Left renal cortex interstitium (tissue), 4 donors: ENCODE measurements at places on chromosomes 1 and 21.

- DNase-seq, result no peak
Observed at GRCh38 chr1:235270625-235271024, 57.4 kb downstream of the ARID4B start.

- DNase-seq, result no peak
Observed at GRCh38 chr1:109619576-109620400, at the start of the genes AMPD2 and GNAT2. TSS of gene AMPD2 (plus strand) at chr1:109619837. CDS start at chr1:109621176, 1,339 bp downstream. TSS of gene GNAT2 (minus strand) at chr1:109619616. CDS start at chr1:109612870, 6,746 bp downstream.

DNA sequence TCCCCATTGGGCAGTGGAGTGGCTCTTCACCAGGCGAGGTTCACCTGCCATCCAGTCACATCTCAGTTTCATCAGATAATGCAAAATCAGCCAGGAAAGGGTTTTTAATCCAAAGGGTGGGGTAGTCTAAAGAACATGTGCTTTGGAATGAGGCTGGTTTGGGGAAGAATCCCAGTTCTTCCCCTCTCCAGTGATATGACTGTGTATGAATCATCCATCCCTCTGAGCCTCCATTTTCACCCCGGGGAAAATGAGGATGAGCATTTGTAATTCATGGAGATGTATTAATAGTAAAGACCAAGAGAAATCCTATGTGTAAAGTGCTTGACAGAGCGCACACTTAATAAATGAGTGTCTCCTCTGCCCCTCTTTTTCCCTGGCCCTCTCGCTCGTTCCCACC is 215.1 kb upstream of the FGGY start:
- no peak for DNase-seq

DNA sequence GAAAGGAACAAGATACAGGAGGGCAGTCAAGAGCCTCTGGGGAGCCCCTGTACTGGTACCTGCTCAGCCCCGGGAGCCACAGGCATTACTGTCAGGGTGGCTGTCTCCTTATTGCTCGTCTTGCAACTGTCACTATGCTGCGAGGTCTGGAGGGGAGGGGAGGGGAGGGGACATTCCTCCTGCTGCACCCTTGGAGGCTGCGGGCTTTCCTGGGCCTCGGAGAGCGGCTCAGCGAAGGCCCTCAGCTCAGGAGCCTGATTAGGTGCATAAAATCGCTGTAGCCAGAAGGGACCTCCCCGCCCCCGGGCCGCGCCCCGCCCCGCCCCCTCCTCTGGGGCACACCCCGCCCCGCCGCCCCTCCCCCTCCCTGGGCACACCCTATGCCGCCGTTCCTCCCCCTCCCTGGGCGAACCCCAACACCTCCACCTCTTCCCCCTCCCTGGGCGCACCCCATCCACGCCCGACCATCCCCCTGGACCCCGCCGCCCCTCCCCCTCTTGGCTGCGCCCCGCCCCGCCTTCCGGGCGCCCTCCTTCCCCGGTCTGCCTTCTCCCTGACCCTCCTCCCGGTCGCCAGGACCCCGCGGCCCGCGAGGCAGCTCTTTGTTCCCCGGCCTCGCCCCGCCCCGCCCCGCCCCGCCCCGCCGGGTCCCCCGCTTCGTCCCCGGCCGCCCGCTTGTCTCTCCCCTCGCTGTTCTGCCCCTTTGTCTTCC is 35.5 kb downstream of the CACHD1 start:
- no peak for DNase-seq
